ENCODE measurements at places on chromosomes 5 and 9.
A peak's percentile ranks its signal among the peaks of the same experiment; 100 is the strongest.

DNA sequence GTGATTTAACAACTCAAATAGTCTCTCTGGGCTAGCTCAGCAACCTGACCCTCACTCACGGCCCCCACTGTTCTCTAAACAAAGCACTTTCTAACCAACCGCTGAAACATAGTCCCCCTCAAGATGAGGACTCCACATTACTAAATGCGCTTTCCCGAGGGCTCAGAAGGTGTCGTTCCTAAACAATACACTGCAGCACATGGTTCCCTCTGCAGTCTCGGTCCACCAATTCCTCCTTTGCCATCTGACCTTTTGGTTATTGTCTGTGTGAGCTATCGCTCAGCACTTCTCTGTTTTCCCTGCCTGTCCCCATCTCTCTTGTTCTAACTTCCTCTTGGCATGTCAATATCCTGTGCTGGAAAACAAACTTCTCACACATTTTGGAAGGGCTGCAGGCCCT lies 7.2 kb downstream of the EPB41L4A start:
- DNase-seq = no peak

- DNase-seq = no peak
These were observed 188.8 kb downstream of the ADCY2 start for GRCh38 chr5:7584749-7585148.

DNA sequence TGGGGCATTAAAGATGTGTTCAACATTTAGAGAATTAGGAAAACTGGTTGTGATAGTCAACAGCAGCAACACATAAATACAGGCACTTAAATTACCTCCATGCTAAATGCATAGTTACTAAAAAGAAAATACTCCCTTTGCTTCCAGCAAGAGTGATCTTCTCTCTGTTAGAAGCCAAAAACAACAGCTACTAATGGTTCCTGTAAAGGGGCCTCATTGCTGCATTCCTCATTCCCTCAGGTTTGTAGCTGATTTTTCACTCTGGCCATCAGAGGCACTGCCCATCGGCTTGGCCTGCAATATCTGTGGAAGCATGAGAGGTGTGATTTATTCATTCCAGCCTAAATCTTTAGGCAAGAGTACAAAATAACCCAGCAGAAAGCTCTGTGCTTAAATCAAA lies 466.0 kb upstream of the ADAMTS16 start:
- no peak for DNase-seq

DNA sequence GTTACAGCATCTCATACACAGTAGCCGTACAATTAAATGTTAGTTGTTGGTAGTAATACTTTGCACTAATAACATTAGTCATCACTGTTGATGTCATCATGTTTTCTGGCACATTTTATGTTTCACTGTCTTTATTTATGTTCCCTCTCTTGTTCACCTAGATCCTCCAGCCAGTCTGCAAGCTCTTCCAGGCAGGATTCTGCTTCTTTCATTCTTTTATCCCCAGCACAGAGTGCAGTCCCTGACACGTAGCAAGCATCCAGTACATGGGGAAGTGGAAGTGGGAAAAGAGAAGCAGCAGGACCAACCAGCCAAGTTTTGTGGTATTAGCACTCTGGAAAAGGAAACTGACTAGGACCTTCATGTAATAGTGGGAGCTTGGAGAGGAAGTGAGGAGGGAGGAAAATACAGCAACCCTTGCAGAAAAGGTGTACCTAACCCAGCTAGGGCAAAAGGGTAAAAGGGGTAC lies 89.7 kb upstream of the SLC44A1 start:
- no peak for DNase-seq

DNA sequence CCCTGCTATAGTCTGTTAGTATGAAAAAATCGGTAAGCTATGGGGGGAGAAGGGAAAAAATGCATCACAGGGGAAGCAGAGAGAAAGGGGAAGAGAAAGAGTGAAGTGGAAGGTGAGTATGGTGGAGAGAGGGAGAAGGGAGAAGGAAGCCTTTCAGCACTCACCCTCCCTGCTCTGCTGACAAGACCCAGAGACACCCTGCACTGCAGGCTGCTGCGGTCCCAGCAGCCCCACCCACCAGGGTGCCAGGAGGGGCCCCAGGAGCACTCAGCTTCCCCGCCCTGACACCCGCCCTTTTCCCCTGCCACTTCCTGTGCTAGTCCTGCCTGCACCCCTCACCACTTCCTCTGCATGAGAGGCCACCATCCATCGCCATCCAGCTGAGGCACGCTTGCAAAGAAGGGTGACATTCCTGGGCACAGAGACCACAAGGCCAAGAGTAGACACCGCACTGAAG lies 12.7 kb downstream of the STK10 start:
- peak; percentile 97 for DNase-seq

DNA sequence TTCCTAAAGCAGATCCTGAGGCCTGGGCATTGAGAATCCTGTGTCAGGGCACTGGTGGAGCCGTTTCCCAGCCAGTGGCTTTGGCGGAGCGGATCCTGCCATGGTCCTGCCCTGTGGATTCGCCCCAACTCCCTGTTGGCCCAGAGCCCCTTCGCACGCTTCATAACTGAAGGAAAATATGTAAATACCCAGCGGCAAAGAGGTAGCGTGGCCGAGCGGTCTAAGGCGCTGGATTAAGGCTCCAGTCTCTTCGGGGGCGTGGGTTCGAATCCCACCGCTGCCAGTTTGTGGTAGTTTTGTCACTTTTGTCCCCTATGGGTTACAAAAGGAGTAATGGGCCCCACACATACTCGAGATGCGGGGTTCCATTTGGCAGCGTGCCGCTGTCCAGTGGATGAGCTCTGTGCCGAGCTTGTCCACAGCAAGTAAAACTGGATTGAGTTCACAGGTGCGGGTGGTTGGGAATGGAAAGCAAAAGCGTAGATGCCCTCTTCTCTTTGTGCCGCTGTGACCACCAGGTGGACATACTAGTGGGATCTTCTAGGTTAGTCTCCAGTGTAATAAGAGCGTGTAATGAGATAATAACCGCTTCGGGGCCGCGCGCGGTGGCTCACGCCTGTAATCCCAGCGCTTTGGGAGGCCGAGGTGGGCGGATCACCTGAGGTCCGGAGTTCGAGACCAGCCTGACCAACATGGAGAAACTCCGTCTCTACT lies 17.3 kb downstream of the TRIM7 start:
- DNase-seq = peak; percentile 90

DNA sequence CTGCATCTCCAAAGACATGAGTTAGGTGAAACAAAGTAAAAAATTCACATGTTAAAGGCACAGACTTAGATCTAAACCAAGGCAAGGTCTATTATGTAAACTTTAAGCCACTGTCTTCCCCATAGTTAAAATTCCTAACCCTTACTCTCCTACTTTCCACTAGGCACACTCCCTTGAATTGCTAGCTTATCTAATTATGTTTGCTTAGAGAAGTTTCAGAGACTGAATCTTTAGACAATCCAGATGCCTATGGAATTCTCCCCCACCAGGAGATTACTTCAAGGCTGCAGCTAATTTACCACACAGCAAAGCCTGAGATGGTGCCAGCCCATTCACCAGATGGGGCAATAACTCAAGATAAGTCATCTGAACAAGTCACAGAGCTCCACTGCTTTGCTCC lies 803.1 kb upstream of the COX7C start:
- no peak for DNase-seq

- DNase-seq = peak; percentile 37
These were observed 92.7 kb downstream of the VCAN start for GRCh38 chr5:83564069-83564749.

- DNase-seq = no peak
These were observed 24.9 kb downstream of the CDKN2A start for GRCh38 chr9:21969011-21969940.

GRCh38 chr5:40376566-40376965 lies 303.1 kb upstream of the PTGER4 start:
- no peak for DNase-seq

- no peak for DNase-seq
These were observed 141.8 kb downstream of the SLCO4C1 start for GRCh38 chr5:102154291-102154690.

- no peak for DNase-seq
These were observed 506.9 kb downstream of the TLE1 start for GRCh38 chr9:81182431-81182830.

GRCh38 chr5:110086658-110087388 lies 397.1 kb downstream of the MAN2A1 start:
- peak; percentile 64 for DNase-seq

DNA sequence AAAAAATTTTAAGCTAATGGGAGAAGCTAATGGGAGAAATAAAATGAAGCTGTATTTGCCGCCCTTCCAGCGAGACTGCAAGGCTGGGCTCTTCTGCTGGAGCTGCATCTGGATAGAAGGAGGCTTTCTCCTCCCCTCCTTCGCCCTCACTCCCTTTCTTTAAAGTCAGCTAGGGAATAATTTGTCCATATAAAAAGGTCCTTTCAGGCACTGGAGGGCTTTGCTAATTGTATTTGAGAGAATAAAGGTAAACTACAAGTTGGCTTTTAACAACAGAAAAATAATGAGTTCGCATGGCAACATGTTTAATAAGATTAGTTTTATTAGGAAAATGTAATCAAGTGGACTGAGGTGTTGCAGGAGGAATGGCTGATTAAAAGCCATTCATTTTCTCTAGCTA lies 41.3 kb downstream of the NPR3 start:
- DNase-seq = no peak
